ENCODE measurements at places on chromosomes 4 and X.
A peak's percentile ranks its signal among the peaks of the same experiment; 100 is the strongest.

GRCh38 chrX:455673-456072 is 69.0 kb upstream of the PPP2R3B start:
- DNase-seq, result no peak

DNA sequence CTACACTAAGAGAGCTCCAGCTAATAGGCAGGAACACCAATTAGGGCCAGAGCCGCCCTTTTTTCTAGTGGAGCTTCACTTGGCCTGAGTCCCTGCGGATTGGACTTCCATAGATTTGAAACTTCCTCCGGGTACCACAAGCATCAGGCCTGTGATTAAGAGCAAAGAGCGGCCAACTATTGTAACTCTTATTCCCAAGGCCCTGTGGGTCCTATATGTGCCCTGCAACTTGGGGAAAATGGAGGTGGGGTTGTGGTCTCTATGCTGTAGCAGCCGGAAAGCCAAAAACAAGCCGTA is at the start of gene NCBP2L:
TSS of gene NCBP2L (plus strand) at position 198 of the 297 bp plus-strand sequence. CDS start 16,488 bp downstream, outside the sequence.
- no peak for DNase-seq

- no peak for DNase-seq
Measured at GRCh38 chr4:159016593-159017024, 86.3 kb upstream of the RAPGEF2 start.

GRCh38 chrX:10755439-10756334 is 135.3 kb upstream of the MID1 start:
- DNase-seq, result no peak

- DNase-seq, result no peak
Measured at GRCh38 chr4:106355193-106355592, 13.4 kb downstream of the GIMD1 start.

GRCh38 chr4:21757248-21757647 is 191.3 kb downstream of the KCNIP4 start:
- no peak for DNase-seq

GRCh38 chr4:66613591-66613990 is 931.7 kb downstream of the CENPC start:
- DNase-seq, result no peak

DNA sequence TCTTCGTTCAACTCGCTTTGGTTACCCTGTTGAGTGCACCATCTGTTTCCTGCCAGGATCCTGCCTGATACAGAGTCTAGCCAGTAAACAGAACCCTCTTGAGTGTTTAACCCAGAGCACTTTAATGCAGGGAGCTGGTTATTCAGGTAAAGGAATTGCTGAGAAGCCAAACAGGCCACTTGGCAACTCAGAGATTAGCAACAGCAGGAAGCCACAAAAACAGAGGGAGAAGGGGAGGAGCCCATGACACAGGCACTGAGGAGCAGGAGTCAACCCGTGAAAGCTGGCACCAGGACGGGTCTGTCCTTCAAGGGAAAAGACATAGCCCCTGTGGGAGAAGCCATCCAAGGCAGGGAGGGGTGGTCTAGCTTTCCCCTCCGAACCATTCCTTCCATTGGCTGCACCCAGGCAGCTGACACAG is 641.4 kb downstream of the ZNF674 start:
- no peak for DNase-seq

DNA sequence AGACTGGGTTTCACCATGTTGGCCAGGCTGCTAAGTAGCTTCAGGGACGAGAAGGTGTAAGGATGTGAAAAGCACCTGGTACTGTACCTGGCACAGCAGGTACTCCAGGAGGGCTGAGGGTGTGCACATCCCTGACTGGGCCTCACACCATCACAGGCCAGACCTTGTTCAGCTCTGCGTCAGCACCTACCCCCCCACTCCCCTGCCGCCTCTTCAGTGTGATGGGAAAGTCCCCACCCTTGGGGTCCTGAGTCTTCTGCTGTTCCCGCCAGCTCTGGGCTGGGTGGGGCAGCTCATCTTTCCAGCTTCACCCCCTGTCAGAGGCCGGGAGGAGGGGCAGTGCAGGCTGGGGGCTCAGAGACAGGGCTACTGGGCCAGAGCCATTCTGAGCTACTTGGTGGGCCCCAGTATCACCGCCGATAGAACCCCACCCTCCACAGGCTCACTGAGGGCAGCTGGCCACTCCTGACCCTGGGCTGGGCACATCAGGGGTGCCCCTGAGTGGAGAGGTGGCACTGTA is 6.7 kb upstream of the SH3BP2 start:
- DNase-seq, result peak; percentile 56

GRCh38 chrX:18997916-18998315 is 14.0 kb upstream of the PHKA2 start:
- no peak for DNase-seq

GRCh38 chrX:39728025-39728424 is 369.7 kb downstream of the BCOR start:
- DNase-seq, result no peak

DNA sequence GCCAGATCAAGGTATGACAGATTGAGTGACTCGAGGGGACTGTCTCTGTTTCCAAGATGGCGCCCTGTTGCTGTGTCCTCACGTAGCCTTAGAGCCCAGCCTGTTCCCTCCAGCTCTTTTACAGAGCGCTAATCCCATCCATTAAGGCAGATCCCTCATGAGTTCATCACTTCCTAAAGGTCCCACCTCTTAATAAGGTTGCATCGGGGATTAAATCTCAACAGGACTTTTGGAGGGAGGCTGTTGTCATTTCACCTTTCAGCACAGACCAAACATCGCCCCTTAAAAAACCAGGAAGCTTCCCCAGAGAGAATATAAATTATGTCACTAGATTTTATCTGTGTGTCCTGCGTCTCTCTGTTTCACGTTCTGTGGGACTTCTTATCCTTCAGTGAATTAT is 32.6 kb upstream of the DHRSX start:
- no peak for DNase-seq

- no peak for DNase-seq
Measured at GRCh38 chrX:15564981-15565579, 35.7 kb downstream of the ACE2 start.

- DNase-seq, result no peak
Measured at GRCh38 chr4:2072971-2073807, 14.1 kb downstream of the NAT8L start.

GRCh38 chr4:36273276-36273675 is 8.1 kb upstream of the DTHD1 start:
- DNase-seq, result no peak

DNA sequence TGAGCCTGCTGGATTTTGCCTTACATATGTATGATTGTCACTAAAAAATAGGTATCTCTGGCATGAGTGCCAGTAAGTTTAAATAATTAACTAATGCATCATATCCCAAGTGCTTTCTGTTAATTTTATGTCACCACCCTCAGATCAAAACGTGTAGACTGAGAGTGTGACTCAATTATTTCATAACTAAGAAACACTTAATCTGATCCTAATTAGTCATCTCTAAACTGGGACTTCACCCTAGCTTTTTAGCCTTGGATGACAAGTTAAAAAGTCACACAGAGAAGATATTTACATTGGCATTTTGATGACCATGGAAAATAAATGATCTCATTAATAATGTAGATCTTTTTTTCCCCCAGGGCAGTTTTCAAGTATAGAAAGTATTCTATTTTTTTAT is 23.1 kb upstream of the SLC6A14 start:
- no peak for DNase-seq

Data from effector CD4-positive, alpha-beta T cell (primary cell).